ENCODE measurements at places on chromosomes 7 and 10.

DNA sequence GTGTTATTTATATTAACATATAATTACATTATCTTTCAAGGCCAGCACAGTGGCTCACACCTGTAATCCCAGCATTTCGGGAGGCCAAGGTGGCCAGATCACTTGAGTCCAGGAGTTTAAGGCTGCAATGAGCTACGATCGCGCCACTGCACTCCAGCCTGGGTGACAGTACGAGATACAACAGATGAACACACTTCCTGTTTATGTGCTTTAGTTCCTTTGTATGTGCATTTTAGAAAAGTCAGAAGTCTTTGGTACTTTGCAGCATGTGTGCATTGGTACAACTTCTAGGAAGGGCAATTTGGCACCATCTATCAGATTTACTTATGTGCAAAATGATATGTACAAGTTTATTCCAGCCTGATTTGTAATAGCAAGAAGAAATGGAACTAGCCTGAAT, 13.3 kb downstream of the SLC35G1 start:
- no peak for DNase-seq

GRCh38 chr7:134182078-134182477, 54.9 kb downstream of the LRGUK start:
- DNase-seq: no peak

DNA sequence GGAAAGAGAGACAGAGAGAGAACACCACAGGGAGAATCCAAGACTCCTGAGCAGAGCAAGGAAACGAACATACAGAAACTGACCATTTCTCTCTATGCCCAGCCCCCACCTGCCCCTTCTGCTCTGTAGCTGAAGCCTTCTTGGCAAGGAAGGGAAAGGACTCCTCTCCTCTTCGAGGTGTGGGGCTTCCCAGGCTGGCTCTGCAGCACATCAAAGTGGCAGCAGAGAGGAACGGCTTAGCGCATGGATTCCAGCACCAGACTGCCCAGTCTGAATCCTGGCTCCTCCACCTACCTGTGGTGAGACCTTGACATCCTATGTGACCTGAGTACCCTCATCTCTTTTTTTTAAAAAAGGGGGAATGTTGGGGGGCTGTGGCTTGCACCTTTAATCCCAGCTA, 69.4 kb downstream of the SH3PXD2A start:
- no peak for DNase-seq

- no peak for DNase-seq
Measured at GRCh38 chr10:80700252-80700651, 162.6 kb downstream of the SH2D4B start.

DNA sequence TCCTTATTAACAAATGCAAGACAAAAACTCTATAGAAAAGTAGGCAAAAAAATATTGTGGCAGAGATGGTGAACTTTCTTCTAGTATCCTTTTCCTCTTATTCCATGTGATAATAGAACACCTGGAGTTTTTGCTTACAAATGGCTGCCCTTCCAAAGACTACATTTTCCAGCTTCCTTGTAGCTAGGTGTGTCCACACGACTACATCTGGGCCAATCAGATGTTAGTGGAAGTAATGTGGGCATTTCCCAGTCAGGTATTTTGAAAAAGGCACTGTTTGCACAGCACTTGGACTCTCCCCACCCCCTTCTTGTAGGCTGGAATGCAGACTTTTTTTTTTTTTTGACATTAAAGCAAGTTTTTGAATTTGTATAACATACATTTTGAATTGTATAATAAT, 105.5 kb upstream of the TBX20 start:
- no peak for DNase-seq
